Hair follicle dermal papilla cell (primary cell): ENCODE measurements at places on chromosomes 1 and 21. TPM values are rescaled to one million over a fixed set of nuclear protein-coding genes. Genes with fewer than 3 reads are reported as not detected.

Gene LMNA
- 1,347 and 1,795 TPM in 2 replicates for total RNA-seq

Gene CFAP45
- 0.12 and 0.16 TPM in 2 replicates for total RNA-seq

Gene STXBP3
- 41.7 and 62.1 TPM in 2 replicates for total RNA-seq

Gene DNASE2B
- not detected in 2 replicates for total RNA-seq

Gene VN1R5
- total RNA-seq = not detected in 2 replicates

Gene MATN1
- total RNA-seq = 0.36 TPM in 1 of 2 replicates, not detected in the other

Gene KRTAP13-2
- not detected in 2 replicates for total RNA-seq

Gene PDE4B
- total RNA-seq = 14.0 and 26.8 TPM in 2 replicates

Gene FBXO42
- 18.9 and 23.2 TPM in 2 replicates for total RNA-seq

Gene CELA2B
- not detected in 2 replicates for total RNA-seq

Gene UBL4B
- total RNA-seq = 2.3 and 7.5 TPM in 2 replicates

Gene ZNF683
- not detected in 2 replicates for total RNA-seq

Gene HUNK
- 1.2 and 1.8 TPM in 2 replicates for total RNA-seq

Gene SLC5A9
- total RNA-seq = not detected in 2 replicates

Gene OR2L13
- 0.16 TPM in 1 of 2 replicates, not detected in the other for total RNA-seq

Gene GNAT2
- 0.16 TPM in 1 of 2 replicates, not detected in the other for total RNA-seq

Gene LEFTY2
- total RNA-seq = not detected in 2 replicates

Gene FALEC
- not detected in 2 replicates for total RNA-seq

Gene CELSR2
- total RNA-seq = 0.97 and 1.8 TPM in 2 replicates

Gene CELA3A
- total RNA-seq = not detected in 2 replicates

Gene TINAGL1
- 1.6 and 3.2 TPM in 2 replicates for total RNA-seq

Gene PCP4
- 1.8 TPM in 1 of 2 replicates, not detected in the other for total RNA-seq

Gene ITSN1
- 61.8 and 65.1 TPM in 2 replicates for total RNA-seq

Gene TPTE
- total RNA-seq = not detected in 2 replicates

Gene C1QB
- not detected in 2 replicates for total RNA-seq

Gene PDC
- not detected in 2 replicates for total RNA-seq

Gene GPATCH3
- total RNA-seq = 9.4 and 9.5 TPM in 2 replicates

Gene S100A7
- not detected in 2 replicates for total RNA-seq
